BJ (cell line): ENCODE measurements at places on chromosomes 5 and 9.
A peak's percentile ranks its signal among the peaks of the same experiment; 100 is the strongest.

- no peak for DNase-seq
Observed at GRCh38 chr5:45225571-45226031, 416.9 kb downstream of the MRPS30 start.

- no peak for DNase-seq
Observed at GRCh38 chr5:169869066-169869465, 111.2 kb downstream of the INSYN2B start.

- DNase-seq, result no peak
Observed at GRCh38 chr5:52331725-52332124, 456.0 kb upstream of the ITGA1 start.

DNA sequence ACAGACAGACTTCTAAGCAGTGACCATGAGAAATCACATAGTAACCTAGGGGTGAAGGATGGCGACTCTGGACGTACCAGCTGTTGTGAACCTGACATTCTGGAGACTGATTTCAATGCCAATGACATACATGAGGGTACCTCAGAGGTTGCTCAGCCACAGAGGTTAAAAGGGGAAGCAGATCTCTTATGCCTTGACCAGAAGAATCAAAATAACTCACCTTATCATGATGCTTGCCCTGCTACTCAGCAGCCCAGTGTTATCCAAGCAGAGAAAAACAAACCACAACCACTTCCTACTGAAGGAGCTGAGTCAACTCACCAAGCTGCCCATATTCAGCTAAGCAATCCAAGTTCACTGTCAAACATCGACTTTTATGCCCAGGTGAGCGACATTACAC lies 38.0 kb upstream of the CCDC152 start:
- no peak for DNase-seq

DNA sequence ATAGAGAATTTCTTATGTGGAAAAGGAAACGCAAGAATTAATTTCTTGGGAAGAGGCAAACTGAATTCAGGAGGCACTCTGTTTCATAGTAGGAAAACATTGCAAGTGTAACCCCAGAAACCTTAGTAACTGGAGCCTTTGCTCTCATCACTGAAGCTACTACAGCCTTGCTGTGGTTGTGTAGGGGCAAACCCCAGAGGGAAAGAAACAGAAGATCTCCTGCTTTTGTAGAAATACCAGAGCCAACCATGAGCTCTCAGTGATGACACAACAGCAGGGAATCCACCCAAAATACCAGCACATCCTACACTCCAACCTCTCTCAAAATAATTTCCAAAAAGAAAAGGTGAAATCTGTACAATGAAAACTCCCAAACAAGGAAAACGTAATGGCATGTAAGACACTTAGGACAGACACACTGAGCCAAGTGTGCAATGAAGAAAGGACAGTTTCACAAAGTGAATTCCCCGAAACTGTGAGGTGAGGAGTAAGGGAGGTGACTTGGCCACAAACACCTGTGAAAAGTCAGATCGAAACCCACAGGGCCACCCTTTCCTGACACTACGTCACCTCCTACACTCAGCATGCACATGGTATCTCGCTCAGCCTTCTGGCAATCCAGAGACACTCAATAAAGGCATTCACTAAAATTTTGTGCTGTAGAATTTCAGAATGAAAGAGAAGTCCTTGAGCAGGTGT lies 8.5 kb upstream of the ACSL6 start:
- DNase-seq, result no peak

- DNase-seq, result no peak
Observed at GRCh38 chr5:179974246-179974945, 66.7 kb upstream of the TBC1D9B start.

- DNase-seq, result no peak
Observed at GRCh38 chr5:133470841-133471240, 141.5 kb downstream of the FSTL4 start.

DNA sequence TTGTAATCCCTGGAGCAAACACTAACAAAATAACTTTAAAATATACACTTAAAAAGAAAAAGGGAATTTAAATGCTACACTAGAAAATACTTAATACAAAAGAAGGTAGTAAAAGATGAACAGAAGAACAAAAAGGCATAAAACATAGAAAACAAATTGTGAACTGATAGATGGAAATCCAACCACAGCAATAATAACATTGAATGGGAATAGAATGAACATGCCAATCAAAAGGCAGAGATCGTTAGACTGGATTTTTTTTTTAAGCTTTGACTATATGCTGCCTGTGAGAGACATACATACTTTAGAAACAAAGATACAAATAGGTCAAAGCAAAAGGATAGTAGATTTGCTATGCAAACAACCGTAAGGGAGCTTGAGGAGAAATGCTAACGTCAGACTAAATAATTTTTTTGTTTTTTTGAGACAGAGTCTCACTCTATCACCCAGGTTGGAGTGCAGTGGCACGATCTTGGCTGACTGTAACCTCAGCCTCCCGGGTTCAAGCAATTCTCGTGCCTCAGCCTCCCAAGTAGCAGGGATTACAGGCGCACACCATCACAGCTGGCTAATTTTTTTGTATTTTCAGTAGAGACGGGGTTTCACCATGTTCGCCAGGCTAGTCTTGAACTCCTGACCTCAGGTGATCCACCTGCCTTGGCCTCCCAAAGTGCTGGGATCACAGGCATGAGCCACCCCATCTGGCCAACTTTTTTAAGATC lies 6.5 kb downstream of the ABO start:
- no peak for DNase-seq

GRCh38 chr9:9174358-9174757 lies 1374.8 kb upstream of the DMAC1 start:
- no peak for DNase-seq

- no peak for DNase-seq
Observed at GRCh38 chr5:124627815-124628595, 118.4 kb downstream of the ZNF608 start.

DNA sequence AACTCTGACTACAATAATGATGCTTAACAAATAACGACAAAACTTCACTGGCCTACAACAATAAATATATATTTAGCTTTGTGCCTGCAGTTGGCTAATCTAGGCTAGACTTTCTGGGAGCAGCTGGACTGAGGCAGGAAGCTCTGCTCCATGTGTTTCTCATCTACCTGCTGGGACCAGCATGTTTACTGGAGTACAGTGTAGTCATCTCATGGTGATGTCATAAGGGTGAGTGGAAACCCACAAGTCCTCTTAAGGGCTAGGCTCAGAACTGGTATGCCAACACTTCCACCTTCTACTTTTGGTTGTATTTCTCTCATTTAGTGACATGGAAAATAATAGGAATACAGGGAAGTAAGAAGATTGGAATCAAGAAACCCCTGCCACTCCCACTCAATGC lies 85.7 kb upstream of the NIPBL start:
- DNase-seq, result no peak

- no peak for DNase-seq
Observed at GRCh38 chr5:127506616-127507015, 10.8 kb upstream of the PRRC1 start.

GRCh38 chr5:164475339-164475977 lies 970.0 kb downstream of the MAT2B start:
- DNase-seq, result no peak

DNA sequence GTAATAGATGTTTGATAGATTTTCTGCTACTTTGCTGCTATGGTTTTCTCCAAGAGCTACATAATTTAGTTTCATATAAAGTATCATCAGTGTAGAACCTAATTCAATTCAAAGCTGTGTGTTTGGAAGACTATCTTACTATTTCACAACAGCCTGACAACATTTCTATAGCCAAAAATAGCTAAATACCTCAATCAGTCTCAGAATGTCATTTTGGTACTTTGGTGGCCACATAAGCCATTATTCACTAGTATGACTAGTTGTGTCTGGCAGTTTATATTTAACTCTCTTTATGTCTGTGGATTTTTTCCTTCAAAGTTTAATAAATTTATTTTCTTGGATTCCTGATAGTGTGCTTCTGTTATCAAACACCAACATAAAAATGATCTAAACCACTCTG lies 35.1 kb upstream of the CCDC152 start:
- no peak for DNase-seq

GRCh38 chr5:68648944-68649857 lies 433.6 kb downstream of the PIK3R1 start:
- no peak for DNase-seq

DNA sequence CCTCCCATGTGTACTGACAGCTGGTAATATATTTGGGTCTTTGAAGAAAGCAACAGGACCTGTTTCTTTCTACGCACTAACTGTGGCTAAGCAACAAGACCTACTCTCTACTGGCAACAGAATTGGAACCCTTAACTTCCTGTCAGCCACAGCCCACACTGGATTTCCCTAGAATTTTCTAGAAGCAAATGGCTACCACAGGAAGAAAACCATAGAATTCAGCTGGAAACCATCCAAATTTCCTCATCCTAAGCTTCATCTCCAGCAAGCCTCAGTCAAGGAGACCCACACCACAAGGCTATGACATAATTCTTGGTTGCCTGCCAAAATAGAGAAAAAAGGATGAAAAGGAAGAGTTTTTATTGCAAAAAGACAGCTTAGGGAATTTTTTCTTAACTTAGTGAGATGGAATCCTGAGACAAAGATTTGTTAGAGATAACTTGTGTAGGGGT lies 171.8 kb upstream of the TNC start:
- no peak for DNase-seq

GRCh38 chr5:137372773-137373160 lies 126.4 kb downstream of the SPOCK1 start:
- peak; percentile 27 for DNase-seq

- peak; percentile 75 for DNase-seq
Observed at GRCh38 chr9:127122176-127123063, at the start of gene ANGPTL2. TSS of gene ANGPTL2 (minus strand) at chr9:127122635. CDS start at chr9:127108731, 13,904 bp downstream.

DNA sequence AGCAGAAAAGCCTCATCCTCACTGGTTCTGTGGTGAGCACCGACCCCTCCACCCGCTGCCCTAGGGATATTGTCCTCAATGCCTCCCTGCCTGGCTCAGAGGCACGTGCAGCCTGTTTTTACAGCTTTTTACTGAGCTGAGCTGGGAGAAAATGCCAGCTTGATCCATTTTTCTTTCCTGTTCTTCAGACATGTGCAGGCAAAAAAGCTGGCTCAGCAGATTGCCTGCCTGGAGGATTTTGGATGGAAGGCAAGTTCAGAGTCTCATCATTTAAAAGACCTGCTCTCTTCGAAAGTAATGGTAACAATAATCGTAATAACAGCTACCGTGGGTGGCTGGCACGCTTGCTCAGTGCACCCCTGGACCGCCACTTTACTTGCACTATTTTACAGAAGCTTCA lies 135.0 kb upstream of the SMIM23 start:
- DNase-seq, result no peak

- no peak for DNase-seq
Observed at GRCh38 chr5:82674671-82675070, 396.5 kb upstream of the RPS23 start.

DNA sequence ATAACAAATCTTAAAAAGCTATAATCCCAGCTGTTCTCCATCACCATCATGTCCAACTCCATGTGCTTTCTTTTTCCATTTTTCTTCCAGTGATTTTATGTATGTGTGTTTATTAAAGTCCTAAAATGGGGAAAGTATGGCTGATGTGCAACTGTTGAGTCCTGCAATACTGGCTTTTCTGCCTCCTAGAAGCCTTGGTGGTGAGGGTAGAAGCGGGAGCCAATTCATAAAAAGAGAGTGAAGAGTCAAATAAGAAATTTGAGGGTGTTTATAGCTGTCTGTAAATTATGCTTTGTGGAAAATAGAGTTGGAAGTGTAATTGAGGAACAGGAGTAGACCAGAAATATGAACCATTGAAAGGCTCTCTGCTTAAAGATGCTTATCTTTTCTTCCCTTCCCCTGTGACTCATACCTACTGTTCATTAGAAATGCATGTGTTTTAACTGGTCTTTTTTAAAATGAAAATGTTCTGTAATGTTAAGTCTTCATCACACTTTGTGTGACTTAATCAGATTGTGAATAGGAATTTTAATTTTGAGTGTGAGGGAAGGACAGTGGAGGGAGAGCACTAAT lies 80.1 kb downstream of the ZCCHC7 start:
- DNase-seq, result no peak

DNA sequence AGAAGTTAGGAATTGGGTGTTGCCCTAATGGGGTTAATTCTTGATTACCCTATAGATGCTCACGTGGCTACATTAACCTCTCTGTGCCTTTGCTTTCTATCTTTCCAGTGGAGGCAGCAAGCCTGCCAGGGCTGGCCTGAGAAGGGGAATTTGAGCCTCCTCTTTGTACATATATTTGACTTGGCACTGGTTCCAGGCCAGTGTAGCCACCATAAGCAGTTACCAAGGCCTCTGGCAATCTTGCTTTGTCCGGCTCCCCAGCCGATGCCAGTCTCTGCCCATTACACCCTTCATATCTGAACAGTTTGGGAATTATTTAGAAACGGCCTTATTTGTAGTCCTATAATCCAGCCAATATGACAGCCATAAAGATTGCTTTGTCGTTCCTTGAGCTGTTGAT lies 58.6 kb upstream of the PPARGC1B start:
- no peak for DNase-seq

- no peak for DNase-seq
Observed at GRCh38 chr9:130949188-130950038, 10.4 kb upstream of the FIBCD1 start.

DNA sequence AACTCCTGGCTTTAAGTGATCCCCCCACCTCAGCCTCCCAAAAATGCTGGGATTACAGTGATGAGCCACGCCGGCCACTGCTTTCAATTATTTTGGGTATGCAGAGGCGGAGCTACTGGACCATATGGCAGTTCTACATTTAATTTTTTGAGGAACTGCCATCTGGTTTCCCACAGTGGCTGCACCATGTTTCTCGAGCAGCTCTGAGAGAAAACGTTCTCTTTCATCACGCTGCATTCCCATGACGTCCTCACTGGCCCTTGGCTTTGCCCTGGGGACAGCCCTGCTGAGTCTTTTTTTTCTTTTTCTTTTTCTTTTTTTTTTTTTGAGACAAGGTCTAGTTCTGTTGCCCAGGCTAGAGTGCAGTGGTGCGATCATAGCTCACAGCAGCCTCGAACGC lies 35.5 kb upstream of the GRHPR start:
- no peak for DNase-seq
